Bone marrow (tissue), 2 donors: ENCODE measurements at places on chromosomes 1 and 21.

DNA sequence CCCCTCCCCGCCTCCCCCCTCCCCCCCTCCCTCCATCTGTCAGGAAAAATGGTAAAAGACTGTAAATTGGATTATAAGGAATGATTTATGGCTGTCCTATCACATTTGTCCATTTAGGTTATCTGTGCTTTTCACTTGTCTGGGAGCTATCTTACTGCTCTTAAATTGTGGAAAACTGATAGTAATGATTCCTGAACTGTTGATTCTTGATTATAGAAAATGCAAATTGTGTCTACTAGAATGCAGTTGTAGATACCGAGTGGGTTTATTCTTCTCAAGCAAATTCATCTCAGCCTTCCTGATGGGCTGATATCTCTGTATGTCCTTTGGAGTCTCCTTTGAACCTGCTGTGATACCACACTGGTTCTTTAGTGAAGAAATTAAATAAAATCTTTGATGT lies 12.3 kb downstream of the RYR2 start:
- DNase-seq, result no peak

GRCh38 chr21:23853796-23854379 lies 1753.4 kb downstream of the MRPL39 start:
- DNase-seq, result no peak

GRCh38 chr1:153434746-153435455 lies 18.6 kb downstream of the S100A7A start:
- DNase-seq, result no peak

GRCh38 chr1:46613661-46614603 lies 2.7 kb downstream of the MOB3C start:
- DNase-seq, result peak; percentile 23

- DNase-seq, result no peak
These were observed 299.7 kb downstream of the OLFM3 start for GRCh38 chr1:101697072-101697471.

GRCh38 chr1:98947071-98947470 lies 57.6 kb downstream of the PLPPR5 start:
- DNase-seq, result no peak

DNA sequence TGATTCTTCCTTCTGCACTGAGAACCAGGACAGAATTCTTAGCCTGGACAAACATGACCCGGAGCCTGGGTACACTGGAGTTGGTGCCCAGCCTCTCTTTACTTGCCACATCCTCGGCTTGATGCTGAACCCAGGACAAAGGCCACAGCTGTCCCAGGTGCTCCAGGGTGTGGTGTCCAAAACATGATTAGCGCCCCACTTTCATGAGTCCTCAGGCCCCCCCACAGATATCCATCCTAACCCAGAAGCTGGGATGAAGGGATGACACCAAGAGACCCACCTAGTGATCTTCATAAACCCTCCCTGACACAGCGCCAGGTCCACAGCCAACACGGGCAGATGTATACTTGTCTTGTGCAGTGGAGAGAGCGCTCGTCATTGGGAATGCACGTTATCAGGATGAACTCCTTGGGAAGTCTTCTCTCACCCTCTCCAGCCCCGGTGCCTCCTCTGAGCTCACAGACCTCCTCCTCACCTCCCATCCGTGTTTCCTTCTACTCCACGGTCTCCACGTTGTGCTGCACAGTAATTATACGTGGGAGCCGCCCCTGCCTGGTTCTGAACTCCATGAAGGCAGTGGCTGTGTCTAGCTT lies 3.6 kb downstream of the ABCA4 start:
- DNase-seq, result no peak

DNA sequence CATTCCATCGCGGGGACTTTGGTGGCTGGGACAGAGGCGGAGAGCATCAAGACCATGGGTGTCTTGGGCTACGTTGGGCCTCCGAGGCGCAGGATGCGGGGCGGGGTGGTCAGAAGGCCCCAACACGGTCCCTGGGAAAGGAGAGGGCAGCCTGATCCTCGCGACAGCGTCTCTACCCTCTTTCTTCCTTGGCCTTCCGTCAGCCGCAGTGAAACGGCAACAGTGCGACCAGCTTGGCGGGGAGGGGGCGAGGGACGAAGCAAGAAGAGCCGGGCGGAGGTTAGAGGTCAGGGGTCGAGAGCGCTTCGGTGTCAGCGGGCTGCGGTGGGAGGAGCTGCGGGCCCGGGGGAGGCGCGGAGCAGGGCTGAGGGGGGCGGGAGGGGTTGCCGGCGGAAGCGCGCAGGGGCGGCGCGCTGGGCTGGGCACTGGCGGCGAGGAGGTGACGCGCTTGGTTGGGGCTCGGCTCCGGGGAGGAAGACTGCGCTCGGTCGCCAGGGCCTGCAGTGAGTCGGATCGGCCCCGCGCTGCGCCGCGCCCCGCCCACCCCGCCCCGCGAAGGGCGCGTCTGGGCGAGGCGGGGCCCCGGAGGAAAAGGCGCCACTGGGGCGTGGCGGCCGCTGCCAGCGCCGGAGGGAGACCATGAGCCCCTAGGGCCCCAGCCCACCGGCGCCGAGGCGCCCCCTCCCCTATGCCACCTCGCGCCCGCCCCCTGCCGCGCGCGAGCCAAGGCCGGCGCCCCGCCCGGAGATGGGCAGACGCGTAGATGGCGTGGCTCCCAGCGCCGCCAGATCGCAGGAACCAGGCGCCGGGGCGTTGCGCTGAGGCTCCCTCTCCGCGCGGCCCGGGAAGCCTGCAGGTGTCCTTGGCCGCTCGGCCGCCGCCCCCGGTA lies at the start of gene KCNC4:
KCNC4 (plus strand) TSS at position 600 of the 889 bp plus-strand sequence. CDS start 1,186 bp downstream, outside the sequence.
- DNase-seq, result peak; percentile 78

- no peak for DNase-seq
These were observed 19.0 kb upstream of the RNF11 start for GRCh38 chr1:51217101-51217500.

GRCh38 chr1:217014066-217014465 lies 290.8 kb upstream of the ESRRG start:
- DNase-seq, result no peak

GRCh38 chr1:55423376-55423775 lies 208.2 kb upstream of the USP24 start:
- no peak for DNase-seq

GRCh38 chr21:22297575-22297974 lies 1299.4 kb downstream of the NCAM2 start:
- no peak for DNase-seq

DNA sequence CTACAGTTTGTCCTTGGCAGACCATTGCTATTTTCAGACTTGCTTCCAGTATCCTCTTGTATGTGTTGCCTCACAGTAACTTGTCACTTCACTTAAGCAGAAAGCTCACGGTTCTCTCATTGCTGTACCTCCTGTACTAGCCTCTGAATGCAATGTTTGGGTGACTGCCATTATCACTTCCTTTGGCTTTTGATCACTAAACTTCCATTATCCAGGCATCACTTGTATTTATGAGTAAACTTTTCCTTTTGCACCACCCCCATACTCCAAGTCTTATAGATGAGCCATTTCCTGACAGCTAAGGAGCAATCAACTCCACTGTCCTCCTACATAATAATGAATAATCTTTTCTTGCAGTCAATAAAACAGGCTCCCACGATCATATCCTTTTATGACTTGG lies 255.3 kb downstream of the PDE4B start:
- no peak for DNase-seq

GRCh38 chr21:40284409-40284808 lies 417.2 kb downstream of the PCP4 start:
- DNase-seq, result no peak

DNA sequence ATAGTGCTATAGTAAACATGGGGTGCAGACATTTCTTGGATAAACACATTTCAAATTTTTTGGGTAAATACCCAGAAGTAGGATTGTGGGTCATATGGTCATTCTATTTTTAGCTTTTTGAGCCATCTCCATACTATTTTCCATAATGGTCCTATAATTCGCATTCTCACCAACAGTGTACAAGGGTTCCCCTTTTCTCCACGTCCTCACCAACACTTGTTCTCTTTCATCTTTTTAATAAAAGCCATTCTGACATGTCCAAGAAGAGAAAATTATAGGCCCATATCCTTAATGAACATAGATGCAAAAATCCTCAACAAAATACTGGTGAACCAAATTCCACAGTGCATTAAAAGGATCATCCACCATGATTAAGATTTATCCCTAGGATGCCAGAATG lies 8.9 kb downstream of the STUM start:
- DNase-seq, result no peak

- no peak for DNase-seq
These were observed 1.4 kb downstream of the MEGF6 start for GRCh38 chr1:3609769-3610526.

- no peak for DNase-seq
These were observed 16.3 kb upstream of the L1TD1 start for GRCh38 chr1:62178372-62178771.

DNA sequence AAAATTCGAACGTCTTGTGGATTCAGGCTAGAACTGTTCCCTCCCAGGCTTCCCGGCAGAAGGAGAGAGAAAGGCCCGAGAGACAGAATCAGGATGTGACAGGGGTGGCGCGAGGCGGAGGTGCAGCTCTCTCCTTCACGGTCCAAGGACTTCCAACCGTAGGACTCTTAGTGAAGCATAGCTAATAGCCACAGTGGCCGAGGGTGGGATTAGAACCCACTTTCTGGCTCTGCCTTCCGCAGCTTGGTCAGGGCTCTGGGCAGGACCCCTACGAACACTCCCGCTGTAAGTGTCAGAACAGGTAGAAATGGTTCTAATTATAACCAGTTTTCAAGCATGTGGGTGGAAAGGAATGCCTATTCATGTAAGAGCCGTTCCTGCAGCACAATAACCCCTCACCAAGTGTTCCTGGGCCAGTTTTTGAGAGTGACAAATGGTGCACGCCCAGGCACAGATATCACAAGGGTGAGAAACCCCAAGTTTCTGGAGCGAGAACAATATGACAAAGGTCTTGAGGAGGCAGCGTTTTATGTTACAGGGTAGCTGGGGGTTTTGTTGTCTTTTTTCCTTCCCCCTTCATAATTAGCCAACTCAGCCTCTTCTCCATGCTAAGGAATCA lies 86.4 kb downstream of the SYF2 start:
- DNase-seq, result no peak

GRCh38 chr1:157073944-157074685 lies 25.5 kb downstream of the ETV3L start:
- DNase-seq, result no peak

DNA sequence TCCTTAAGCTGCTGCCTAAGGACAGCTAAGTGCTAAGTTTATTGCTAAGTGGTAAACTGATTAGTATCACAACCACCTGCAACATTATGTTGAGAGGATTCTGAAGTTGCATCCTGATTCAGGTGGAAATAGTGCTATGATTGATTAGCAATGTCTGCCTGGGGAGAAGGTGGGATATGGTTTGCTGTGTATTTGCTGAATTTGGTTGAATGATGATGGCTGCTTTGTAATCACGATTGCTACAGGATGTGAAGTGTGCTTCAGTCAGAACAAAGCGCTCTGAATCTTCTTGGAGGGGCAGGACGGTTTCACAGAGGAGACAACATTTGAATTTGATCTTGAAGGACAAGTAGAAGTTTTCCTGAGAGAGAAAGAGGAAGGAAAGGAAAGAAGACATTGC lies 226.0 kb downstream of the ST6GALNAC3 start:
- no peak for DNase-seq

DNA sequence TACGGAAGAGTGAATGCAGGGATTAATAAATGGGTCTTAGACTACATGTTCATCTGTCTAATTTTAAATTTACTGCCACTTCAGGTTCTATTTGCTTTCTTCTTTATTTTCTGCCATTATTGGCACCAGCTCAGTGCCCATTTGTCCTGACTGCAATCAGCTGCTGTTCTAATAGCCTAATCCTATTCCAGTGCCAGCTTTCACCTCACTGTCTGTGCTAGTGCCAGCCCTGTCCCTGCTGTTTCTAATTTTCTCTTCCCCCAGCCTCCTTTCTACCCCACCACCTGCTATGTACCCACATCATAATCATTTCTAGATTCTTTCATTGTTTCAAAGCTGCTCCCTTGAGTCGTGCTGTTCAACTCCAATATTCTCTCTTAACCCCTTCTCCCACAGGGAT lies 86.4 kb downstream of the KCNK1 start:
- no peak for DNase-seq

- DNase-seq, result no peak
These were observed 480.0 kb upstream of the USP24 start for GRCh38 chr1:55695151-55695550.

DNA sequence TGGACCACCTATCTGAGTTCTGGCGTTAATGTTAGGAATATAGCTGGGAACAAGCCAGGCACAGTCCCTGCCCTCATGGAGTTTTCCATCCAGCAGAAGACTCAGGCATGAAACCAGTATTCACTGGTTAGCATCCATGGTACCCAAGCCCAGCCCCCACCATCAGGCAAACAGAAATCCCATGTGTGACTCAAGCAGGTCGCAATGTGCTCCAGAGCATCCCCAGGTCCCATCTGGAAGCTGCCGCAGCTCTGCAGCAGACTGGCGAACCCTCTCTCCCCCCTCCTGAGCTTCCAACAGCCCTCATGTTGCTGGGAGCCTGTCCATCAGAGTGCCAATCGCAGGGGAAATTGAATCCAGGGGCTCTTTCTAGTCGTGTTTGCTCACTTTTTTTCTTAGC lies 174.2 kb downstream of the RRAGC start:
- no peak for DNase-seq

- no peak for DNase-seq
These were observed 127.5 kb upstream of the RGS1 start for GRCh38 chr1:192448026-192448578.

- DNase-seq, result no peak
These were observed 1.3 kb downstream of the IGSF9 start for GRCh38 chr1:159943908-159944622.

DNA sequence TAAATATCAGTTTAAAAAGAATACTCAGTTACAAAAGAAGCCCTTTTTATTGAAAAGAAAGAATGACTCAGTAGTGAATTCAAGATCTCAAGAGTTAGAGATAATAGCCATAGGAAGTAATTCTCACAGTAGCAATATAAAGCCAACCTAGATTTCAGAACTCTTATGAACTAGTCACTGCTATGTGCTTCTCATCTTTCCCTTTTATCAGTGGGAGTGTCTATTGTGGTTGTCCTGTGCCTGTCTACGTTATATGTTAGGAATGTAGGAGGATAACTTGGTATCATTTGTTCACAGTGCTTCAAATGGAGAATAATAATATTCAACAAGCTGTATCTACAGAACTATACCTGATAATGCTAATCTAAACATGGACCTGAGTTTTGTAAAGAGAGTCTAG lies 73.1 kb upstream of the RGS21 start:
- DNase-seq, result no peak
